ENCODE measurements at places on chromosomes 2 and 18.

- DNase-seq = no peak
Measured at GRCh38 chr18:48219037-48219809, 190.0 kb downstream of the ZBTB7C start.

GRCh38 chr18:51617572-51618260 lies 420.2 kb upstream of the MEX3C start:
- no peak for DNase-seq

DNA sequence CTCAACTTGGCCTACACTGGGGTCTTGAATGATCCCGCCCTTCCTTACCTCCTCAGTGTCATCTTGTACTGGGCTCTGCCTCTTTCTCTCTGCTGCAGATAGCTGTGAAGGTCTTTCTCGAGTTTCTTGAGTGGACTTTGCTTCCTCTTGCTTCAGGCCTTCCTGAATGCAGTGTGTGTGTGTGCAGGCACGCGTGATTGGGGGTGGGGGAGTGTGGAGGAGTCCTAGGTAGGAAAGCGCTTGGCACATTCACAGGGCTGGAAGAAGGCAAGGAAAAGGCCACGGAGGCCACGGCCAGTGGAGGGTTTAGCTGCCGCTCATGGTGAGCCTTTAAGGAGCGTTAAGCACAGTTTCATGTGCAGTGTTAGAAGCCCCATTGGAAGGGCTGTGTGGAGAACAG lies 5.5 kb downstream of the RALB start:
- DNase-seq = no peak

DNA sequence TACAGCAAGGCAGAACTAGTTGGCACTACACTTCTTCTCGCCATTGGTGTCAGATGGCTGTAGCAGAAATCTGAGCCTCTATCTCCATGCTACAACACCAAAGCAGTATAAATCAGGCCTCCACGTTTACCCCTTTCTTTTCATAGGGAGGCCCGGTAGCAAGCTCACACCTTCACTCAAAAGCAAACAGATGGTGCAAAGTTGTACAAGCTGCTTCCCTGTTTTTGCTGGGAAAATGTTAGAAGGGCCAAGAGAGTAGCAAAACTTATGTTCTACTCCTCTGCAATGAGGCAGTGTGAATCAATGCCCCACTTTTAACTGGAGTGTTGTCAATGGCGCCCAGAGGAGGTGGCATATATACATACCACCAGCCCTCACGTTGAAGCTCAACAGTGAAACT lies 369.6 kb upstream of the NRXN1 start:
- DNase-seq = no peak

- DNase-seq = no peak
Measured at GRCh38 chr2:46422717-46423394, 56.5 kb upstream of the TMEM247 start.

- DNase-seq = no peak
Measured at GRCh38 chr18:25097569-25098056, 254.4 kb downstream of the ZNF521 start.

DNA sequence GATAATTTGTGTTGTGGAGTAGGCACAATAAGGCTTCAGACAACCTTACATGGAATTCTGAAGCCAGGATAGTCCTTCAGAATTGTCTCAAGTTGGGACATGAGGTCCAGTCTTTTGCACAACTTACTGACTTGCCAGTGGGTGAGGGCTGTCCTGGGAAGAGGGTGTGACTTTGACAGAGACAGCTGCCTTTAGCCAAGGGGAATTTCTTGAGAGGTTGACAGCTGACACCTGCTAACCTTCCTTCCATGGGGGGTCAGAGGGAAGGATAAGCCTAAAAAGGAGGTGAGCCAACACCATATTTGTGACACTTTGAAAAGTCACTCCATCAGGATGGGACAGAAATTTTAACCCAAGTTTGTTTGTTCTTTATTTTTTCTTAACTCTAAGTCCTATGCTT lies 907.8 kb upstream of the CRIM1 start:
- no peak for DNase-seq

DNA sequence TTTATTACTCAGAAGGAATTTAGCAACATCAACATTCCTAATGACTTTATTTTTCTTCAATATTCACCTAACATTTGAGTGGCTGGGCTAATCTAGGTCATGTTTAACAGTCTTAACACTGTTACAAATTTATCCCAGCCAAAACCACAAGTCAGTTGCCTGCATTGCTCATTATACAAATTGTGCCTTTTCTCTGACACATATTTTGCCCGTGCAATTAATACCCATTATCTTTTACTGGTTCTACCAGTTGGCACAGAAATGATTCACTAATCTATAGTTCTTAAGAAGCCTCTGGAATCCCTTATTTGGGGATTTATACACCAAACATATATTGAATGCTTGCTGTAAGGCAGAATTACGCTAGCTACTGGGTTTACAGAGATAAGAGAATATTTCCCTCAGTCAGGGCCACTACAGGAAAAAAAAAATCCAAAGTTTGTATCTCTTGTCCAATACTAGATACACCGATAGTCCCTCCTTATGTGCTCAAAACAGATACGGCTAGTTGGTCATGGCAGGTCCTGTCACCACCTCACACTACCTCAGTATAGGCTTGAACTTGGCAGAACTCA lies 46.3 kb downstream of the ZCCHC2 start:
- no peak for DNase-seq

DNA sequence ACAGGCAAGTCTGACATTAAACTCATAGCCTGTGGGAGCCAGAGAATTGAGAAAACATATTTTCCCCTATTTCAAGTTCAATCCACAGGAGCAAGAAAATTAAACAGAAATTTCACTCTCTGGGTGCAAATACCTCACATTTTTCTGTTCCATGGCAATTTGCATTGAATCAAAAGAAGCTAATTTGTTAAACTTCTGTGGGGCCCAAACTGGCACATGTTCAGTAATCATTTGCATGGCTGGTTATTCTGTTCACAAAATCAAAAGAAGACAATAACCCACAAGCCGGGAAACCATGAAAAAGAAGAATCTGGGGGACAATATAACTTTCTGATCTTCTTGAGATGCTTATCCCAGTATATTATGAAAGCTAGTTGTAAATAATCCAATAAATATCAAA lies 363.1 kb downstream of the LRP1B start:
- DNase-seq = no peak

- no peak for DNase-seq
Measured at GRCh38 chr18:72539901-72540300, 4.2 kb downstream of the CBLN2 start.

- DNase-seq = no peak
Measured at GRCh38 chr2:133953524-133953923, 300.3 kb upstream of the MGAT5 start.

GRCh38 chr2:161208527-161209139 lies 48.4 kb downstream of the TANK start:
- DNase-seq = no peak

DNA sequence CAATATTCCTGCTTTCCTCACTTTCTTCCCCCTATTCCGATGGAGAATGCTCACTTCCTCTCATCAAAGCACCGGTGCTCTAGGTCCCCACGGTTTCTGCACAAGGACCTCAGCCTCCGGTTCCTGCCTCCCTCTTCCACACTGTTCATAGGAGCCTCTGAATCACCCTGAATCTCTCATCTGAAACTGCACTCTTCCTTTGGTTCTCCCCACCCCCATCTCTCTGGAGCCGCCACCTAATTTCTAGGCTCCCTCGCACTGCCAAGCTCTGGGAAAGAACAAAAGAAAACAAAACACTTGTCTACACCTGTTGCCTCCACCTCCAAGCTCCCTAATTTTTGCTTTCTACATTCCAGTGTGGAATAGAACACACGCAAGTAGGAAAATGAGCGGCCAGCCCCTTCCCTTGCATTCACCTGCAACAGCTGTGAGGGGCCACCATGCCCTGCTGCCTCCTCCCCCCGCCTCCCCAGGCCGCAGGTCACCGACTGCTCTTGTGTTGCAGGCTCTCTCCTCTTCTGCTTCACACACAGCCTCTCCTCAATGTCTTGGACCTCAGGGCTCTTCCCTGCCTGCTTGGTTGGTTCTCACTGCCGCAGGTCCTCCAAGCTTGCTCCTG lies 9.6 kb downstream of the FBXO15 start:
- DNase-seq = no peak

GRCh38 chr2:126704434-126705160 lies 48.6 kb downstream of the GYPC start:
- no peak for DNase-seq

- DNase-seq = no peak
Measured at GRCh38 chr18:12595571-12596255, 62.2 kb downstream of the SPIRE1 start.

GRCh38 chr18:49025426-49025766 lies 74.6 kb upstream of the SMAD7 start:
- no peak for DNase-seq

- peak; percentile 10 for DNase-seq
Measured at GRCh38 chr18:6428851-6429395, 14.2 kb upstream of the L3MBTL4 start.

DNA sequence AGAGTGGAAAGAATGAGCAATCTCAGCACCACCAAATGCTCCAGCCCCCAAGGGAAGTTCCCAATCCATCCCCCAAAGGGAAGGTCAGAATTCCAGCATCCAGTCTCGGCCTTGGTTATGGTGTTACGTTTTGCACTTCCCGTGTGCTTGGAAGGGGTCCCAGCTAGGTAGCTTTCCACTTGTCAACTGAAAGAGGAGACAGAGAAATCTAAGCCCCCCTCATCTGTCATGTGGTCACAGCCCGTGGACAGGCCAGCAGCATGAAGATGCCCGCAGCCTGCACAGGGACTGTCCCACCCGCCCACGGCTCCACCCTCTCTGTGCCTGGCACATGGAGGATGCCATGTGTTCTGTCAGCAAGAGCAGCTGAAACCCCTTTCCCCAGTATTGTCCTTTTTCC lies 32.1 kb downstream of the RHOB start:
- peak; percentile 4 for DNase-seq

DNA sequence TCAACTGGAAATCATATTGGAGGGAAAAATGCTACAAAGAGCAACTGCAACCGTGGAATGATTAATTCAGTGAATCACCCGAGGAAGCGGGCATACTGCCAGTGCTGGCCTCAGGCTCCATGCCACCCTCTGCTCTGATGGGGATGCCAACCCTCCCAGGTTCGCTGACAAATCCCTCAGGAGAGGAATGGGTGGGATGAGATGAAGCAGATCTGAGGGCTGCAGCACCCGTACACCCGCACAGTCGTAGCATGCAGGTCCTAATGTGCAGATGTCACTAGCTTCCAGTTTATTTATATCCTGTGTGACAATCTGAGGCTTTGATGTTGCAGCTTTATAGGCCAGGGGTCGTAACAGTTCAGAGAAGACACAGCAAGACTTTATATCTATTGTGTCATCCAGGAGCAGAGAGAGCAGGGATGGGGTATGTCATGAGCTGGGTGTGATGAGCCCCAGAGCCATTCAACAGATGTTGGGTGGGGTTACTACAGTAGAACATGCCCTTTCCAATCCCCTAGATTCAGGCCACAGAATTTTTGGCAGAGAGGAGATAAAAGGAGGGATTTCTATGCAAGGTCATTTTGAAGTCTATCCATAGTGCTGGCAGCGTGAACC lies 44.6 kb downstream of the DPP4 start:
- no peak for DNase-seq

GRCh38 chr18:25831301-25831701 lies 259.1 kb downstream of the SS18 start:
- DNase-seq = no peak

- peak; percentile 69 for DNase-seq
Measured at GRCh38 chr2:10079870-10080535, at the start of gene CYS1. Gene CYS1, minus strand, starts transcription at chr2:10080411. Its CDS starts 188 bp downstream, at chr2:10080223.

DNA sequence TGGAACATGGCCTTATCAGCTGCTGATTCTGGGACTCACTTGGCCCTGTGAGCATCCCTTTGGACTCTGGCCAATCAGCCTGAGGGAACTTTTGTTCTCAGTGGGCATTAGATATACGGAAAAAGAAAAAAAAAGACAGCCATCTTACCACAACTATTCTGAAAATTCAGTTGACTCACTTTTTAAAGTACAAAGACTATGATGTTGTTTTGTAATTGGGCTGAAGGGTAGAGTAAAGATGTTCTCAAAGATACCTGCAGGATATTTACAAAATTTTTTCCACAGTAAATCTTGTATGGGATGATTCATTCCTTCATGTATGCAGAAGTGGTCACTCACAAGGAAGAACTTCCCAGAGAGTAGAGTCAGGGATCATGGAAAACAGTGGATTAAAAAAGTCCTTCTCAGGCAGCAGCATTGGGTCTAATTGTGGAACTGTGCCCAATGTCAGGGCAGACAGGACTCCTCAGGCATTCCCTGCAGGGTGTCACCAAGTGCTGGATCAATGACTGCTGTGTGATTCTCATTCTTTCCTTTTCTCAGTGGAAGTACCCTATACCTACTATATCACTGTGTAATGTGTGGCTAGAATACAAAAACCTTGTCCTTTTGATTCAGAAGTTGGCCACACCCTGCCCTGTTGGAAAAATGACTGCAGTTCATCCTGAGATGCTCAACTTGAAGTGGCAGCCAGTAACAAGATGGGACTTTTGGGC lies 35.4 kb downstream of the SULT1C4 start:
- DNase-seq = no peak

DNA sequence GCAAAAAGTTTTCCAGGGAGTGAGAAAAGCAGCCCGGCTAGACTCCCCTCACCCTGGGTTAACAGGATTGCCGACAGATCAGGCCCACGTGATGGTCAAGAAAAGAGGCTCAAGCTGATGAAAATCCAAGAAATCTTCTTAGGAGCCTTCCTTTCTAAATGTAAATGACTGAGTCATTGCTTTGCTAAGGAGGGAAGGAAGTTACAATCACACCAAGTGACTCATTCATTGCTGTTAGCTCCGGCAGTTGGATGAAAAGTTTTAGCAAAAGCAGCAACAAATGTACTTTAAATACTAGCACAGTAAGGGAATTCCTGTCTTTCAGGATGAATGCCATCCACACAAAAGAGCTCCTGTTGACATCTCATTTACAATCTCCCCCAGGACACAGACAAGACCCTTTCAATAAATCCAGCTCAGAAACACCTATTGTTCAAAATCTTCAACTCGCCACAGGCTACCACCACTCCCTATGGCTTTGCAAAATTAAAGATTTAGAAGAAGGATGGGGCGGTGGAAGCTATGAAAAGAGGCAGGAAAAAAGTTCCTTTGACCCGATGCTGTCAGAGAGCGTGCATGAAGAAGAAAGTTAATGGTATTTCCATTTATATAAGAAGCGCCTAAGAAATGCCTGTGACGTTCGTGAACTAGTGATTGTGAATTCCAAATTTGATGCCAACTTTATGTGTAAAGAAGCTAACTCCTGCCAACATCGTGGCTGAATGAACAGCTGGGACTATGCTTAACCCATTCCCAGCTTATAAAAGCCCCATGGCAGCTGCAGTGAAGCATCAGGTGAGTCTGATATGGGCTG lies 153.7 kb downstream of the TGIF1 start:
- peak; percentile 68 for DNase-seq

- no peak for DNase-seq
Measured at GRCh38 chr2:160124571-160124970, 62.2 kb upstream of the PLA2R1 start.
